Airway epithelial cell (primary cell): ENCODE measurements at places on chromosomes 5 and 9. TPM values are rescaled to one million over a fixed set of nuclear protein-coding genes. Genes with fewer than 3 reads are reported as not detected.

Gene IARS1
- 122 and 130 TPM in 2 replicates for total RNA-seq

Gene SPATA31E1
- total RNA-seq = not detected in 2 replicates

Gene PDE8B
- under 0.01 TPM in 1 of 2 replicates, not detected in the other for total RNA-seq

Gene NPR2
- 4.0 and 12.5 TPM in 2 replicates for total RNA-seq

Gene TAF1L
- total RNA-seq = not detected in 2 replicates

Gene LVRN
- total RNA-seq = 0.33 and 0.49 TPM in 2 replicates

Gene RARS1
- 104 and 111 TPM in 2 replicates for total RNA-seq

Gene PLAC8L1
- not detected in 2 replicates for total RNA-seq

Gene PRRC1
- 47.7 and 48.2 TPM in 2 replicates for total RNA-seq

Gene DAPK1
- 3.3 and 3.4 TPM in 2 replicates for total RNA-seq

Gene PDZD2
- 4.7 and 5.9 TPM in 2 replicates for total RNA-seq

Gene ANKH
- total RNA-seq = 12.7 TPM in 2 replicates

Gene STPG3
- total RNA-seq = not detected in 2 replicates
